Common myeloid progenitor, CD34-positive (primary cell): ENCODE measurements at places on chromosomes 12 and 14.
A peak's percentile ranks its signal among the peaks of the same experiment; 100 is the strongest.

- no peaks in the 10 kb centered on the region for H3K27me3 ChIP-seq
- no peak overlapping the region for H3K4me3 ChIP-seq
Observed at GRCh38 chr14:55813630-55814029, 233.6 kb downstream of the KTN1 start.

GRCh38 chr12:4270016-4270830 is 3.3 kb upstream of the CCND2 start:
- peak overlapping the region; percentile 88 for H3K4me3 ChIP-seq
- no peaks in the 10 kb centered on the region for H3K36me3 ChIP-seq
- no peak for DNase-seq
- H3K27me3 ChIP-seq, result no peaks in the 10 kb centered on the region
- H3K4me1 ChIP-seq, result peaks cover 47% of the 10 kb centered on the region

GRCh38 chr14:35400648-35401421 is 3.7 kb downstream of the NFKBIA start:
- H3K27me3 ChIP-seq, result no peaks in the 10 kb centered on the region
- peak overlapping the region; percentile 4 for H3K27ac ChIP-seq
- peak; percentile 50 for DNase-seq
- H3K4me1 ChIP-seq, result peaks cover 54% of the 10 kb centered on the region

- H3K36me3 ChIP-seq, result no peaks in the 10 kb centered on the region
- no peak overlapping the region for H3K4me3 ChIP-seq
- peaks cover 10% of the 10 kb centered on the region for H3K27me3 ChIP-seq
- DNase-seq, result no peak
- H3K4me1 ChIP-seq, result no peaks in the 10 kb centered on the region
Observed at GRCh38 chr14:99616832-99617800, 13.1 kb upstream of the CCDC85C start.

DNA sequence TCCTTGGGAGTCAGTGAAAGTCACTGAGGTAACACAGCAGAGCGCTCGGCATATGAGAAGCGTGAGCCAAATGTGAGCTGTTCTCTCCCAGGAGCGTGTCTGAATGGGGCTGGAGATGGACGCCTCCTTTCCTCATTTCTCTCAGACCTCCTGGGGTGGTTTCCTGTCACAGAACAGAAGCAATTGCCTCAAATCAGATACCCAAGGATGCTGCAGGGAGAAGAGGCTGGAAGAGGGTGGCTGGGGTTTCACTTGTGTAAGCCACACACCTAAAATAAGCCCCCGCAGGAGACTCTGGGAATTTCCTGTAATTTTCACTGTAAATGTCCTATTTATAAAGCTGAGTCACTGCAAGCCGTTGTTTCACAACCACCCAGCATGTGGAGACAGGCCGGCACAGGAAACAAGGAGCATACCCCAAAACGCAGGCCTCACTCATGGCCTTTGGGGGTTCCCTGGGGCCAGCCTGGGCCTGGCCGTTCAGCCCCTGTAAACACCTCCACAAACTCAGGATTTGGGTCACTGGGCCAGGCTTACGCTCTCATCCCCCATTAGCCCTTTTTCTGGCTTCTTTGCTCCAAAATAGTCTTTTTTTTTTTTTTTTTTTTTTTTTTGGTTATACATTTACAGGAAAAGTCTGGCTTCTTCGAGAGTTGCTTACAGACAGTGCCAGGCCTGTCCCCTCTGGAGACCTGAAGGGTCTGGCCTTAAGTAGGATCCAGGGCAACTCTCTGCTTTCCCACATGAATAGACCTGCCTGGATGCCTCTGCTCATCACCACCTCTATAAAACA is 55.3 kb downstream of the VCPKMT start:
- peak; percentile 94 for DNase-seq

- H3K4me3 ChIP-seq, result no peak overlapping the region
- no peaks in the 10 kb centered on the region for H3K4me1 ChIP-seq
- DNase-seq, result no peak
Observed at GRCh38 chr12:20722142-20722541, 27.0 kb downstream of the SLCO1C1 start.

GRCh38 chr12:115632308-115632707 is 645.2 kb downstream of the MED13L start:
- no peaks in the 10 kb centered on the region for H3K36me3 ChIP-seq
- no peak for DNase-seq
- H3K4me3 ChIP-seq, result no peak overlapping the region
- peaks cover 3% of the 10 kb centered on the region for H3K27me3 ChIP-seq
- no peak overlapping the region for H3K27ac ChIP-seq

GRCh38 chr14:60488175-60488574 is 2.3 kb upstream of the C14orf39 start:
- no peaks in the 10 kb centered on the region for H3K4me1 ChIP-seq
- no peak overlapping the region for H3K4me3 ChIP-seq
- H3K27ac ChIP-seq, result no peak overlapping the region
- H3K36me3 ChIP-seq, result no peaks in the 10 kb centered on the region
- DNase-seq, result no peak

DNA sequence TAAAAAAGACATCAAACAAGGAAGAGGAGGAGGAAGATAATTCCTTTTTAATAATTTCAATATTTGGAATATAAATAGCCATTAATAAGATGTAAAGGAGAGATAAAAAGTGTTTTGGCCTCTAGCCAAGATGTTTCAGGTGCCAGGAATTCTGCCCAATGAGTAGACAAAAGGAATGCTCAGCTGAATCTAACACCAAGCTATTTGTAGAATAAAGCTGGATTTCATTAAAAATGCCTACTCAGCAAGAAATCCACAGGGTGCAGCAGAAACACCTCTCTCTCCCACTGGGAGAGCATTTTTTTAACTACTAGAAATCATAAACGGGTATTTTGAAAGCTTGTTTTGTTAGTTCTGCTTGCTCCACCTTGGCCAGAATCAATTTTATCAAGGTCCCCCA is 4.1 kb upstream of the STAB2 start:
- no peak overlapping the region for H3K4me3 ChIP-seq
- H3K4me1 ChIP-seq, result no peaks in the 10 kb centered on the region
- H3K27me3 ChIP-seq, result peaks cover 27% of the 10 kb centered on the region
- DNase-seq, result no peak
- H3K27ac ChIP-seq, result no peak overlapping the region
- no peaks in the 10 kb centered on the region for H3K36me3 ChIP-seq

DNA sequence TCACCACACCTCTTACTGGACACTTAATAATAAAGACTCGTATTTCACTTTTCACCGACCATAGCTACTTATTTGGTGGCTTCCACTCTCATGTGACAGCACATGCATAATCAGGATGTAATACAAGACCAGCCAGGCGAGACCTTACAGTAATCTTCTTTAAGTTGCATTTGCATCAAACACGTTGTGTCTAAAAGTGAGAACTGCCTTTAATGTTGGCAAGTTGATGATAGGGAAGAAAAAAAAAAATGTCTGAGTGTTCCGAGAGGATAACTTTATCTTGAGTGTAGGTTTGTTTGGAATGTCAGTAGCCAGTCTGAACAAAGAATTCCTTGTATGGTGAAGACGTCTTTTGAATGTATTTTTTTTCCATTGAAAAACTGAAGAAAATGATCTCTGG is 440.4 kb downstream of the ADAMTS20 start:
- no peak overlapping the region for H3K27ac ChIP-seq
- H3K4me3 ChIP-seq, result no peak overlapping the region
- H3K27me3 ChIP-seq, result no peaks in the 10 kb centered on the region
- no peaks in the 10 kb centered on the region for H3K36me3 ChIP-seq
- no peak for DNase-seq

DNA sequence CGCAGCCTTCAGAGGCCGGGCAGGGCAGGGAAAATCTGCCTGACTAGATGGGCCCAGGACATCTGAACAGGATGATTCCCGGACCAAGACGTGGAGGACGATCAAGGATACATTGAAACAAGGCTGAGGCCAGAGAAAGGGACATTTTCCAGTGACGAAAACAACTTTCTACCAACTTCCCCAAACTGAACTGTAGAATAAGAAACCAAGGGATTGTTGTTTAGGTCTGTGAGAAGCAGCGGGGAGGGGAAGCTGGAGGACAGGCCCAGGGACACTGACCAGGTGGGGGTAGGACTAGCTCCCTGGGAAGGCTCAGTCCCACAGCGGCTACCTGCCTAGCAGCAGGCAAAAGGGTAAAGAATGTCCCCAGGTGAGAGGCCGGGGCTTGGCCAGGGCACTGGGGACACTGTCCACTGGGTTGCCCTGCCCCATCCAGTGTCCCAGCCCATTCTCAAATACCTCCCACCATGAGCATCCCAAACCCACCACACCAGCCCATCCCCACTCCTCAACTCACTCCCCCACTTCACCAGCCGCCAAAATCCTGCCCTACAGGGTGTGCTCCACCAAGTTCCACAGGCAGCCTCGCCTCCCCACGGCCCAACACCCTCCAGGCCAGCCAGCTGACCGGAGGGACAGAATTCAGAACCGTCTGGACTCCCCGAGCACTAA is 995 bp downstream of the TNFRSF1A start:
- peak overlapping the region; percentile 96 for H3K27ac ChIP-seq
- peaks cover 31% of the 10 kb centered on the region for H3K4me1 ChIP-seq
- H3K27me3 ChIP-seq, result no peaks in the 10 kb centered on the region
- H3K4me3 ChIP-seq, result peak overlapping the region; percentile 95
- DNase-seq, result peak; percentile 49

- peak overlapping the region; percentile 83 for H3K4me3 ChIP-seq
- peaks cover 12% of the 10 kb centered on the region for H3K4me1 ChIP-seq
- no peaks in the 10 kb centered on the region for H3K36me3 ChIP-seq
- H3K27me3 ChIP-seq, result no peaks in the 10 kb centered on the region
- H3K27ac ChIP-seq, result no peak overlapping the region
Observed at GRCh38 chr14:99605299-99605961, 1.4 kb upstream of the CCDC85C start.

DNA sequence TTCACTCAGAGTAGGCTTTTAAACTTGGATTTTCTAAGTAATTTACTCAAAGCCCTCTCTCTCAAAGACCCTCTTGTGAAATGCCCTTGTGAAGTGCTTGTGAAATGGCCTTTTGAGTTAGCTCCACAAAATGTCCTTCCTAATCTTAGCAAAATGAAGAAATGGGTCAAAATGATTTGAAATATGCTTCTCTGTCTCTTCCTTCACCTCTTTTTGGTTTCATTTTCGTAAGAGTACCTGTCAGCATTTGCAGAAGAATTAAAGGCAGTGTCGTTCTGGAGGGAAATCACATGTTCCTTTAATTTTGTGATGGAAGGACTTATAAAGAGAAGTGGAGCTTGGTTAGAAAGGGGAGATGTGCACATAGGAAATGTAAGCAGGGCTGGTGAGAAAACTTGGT is 93.7 kb downstream of the HMGA2 start:
- H3K27ac ChIP-seq, result peak overlapping the region; percentile 75
- H3K27me3 ChIP-seq, result no peaks in the 10 kb centered on the region
- H3K4me3 ChIP-seq, result no peak overlapping the region
- DNase-seq, result peak; percentile 85

- no peak overlapping the region for H3K4me3 ChIP-seq
- H3K27ac ChIP-seq, result peak overlapping the region; percentile 53
- no peak for DNase-seq
- H3K4me1 ChIP-seq, result no peaks in the 10 kb centered on the region
Observed at GRCh38 chr14:105912641-105913180, 386.3 kb downstream of the TMEM121 start.

DNA sequence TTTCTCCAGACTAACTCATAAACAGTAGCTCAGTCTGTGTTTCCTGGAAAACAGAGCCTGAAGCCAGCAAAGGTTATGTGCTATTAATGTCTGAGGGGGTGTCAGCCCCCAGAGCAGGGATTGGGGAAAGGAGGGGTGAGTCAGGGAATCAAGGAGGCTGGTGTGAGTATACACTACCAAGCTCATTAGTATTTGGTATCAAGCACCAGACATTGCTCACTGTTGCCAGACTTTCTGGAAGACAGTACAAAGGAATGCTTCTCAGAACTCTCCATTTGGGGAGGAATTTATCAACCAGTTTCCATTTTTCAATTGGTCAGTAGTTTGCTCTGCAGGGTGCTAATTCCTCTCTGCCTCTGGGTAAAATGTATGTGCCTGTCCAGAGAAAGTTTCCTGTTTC is 443.4 kb downstream of the GLT1D1 start:
- H3K27ac ChIP-seq, result no peak overlapping the region
- H3K36me3 ChIP-seq, result no peaks in the 10 kb centered on the region
- H3K4me3 ChIP-seq, result no peak overlapping the region
- H3K4me1 ChIP-seq, result no peaks in the 10 kb centered on the region
- H3K27me3 ChIP-seq, result no peaks in the 10 kb centered on the region

DNA sequence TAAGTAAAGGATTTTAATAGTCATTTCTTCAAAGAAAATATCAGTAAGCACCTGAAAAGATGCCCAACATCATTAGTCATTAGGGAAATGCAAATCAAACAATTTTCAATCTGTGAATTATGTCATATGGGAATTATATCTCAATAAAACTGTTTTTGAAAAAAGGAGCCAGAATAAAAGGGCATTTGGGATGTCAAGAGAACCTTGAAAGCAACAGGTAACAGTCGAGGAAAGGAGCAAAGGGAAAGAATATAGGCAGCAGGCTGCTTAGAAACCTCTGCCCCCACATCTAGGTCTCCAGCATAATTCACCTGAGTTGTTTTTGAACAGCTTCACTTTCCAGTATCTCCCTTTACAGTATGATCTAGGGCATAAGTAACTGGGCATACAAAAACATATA is 12.2 kb downstream of the RAD9B start:
- no peak overlapping the region for H3K4me3 ChIP-seq
- H3K36me3 ChIP-seq, result no peaks in the 10 kb centered on the region
- no peak overlapping the region for H3K27ac ChIP-seq
- H3K4me1 ChIP-seq, result no peaks in the 10 kb centered on the region
- DNase-seq, result no peak
- no peaks in the 10 kb centered on the region for H3K27me3 ChIP-seq

GRCh38 chr14:70886421-70887206 is 20.6 kb upstream of the PCNX1 start:
- no peaks in the 10 kb centered on the region for H3K27me3 ChIP-seq
- no peak overlapping the region for H3K27ac ChIP-seq
- peaks cover 79% of the 10 kb centered on the region for H3K4me1 ChIP-seq
- H3K36me3 ChIP-seq, result no peaks in the 10 kb centered on the region
- H3K4me3 ChIP-seq, result peak overlapping the region; percentile 38

DNA sequence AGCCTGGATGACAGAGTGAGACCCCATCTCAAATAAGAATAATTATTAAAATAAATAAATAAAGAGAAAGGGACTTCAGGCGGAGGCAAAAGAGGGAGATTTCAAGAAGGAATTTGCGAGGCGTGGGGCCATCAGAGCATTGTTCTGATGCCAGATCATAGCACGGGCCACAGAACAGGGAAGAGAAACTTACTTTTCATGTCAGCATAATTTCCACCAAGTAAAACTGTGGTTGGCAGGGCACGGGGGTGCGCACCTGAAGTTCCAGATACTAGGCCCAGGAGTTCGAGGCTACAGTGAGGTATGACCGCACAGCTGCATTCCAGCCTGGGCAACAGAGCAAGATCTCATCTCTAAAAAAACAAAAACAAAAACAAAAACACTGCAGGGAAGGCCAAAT is 11.0 kb upstream of the PLBD1 start:
- H3K36me3 ChIP-seq, result no peaks in the 10 kb centered on the region
- H3K27ac ChIP-seq, result no peak overlapping the region
- DNase-seq, result no peak
- H3K4me1 ChIP-seq, result no peaks in the 10 kb centered on the region
- no peak overlapping the region for H3K4me3 ChIP-seq
- H3K27me3 ChIP-seq, result peaks cover under 1% of the 10 kb centered on the region

DNA sequence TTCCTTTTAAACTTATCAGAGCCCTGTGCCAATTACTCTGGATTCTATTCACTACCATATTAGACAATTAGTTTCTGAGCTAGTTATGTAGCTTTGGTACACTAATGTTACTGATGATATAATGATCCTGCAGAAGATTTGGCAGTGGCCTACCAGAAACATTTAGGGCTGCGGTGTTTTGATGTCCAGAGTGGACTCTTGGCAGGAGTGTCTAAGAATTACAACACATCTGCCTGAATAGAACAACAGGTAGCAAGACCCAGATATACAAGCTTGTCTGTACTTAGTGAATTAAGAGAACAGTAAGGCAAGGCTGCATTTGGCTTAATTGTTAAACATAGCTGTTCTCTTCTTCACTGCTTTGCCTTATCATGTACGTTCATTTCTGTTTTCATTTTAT is 691.6 kb upstream of the FBXO33 start:
- H3K4me1 ChIP-seq, result no peaks in the 10 kb centered on the region
- no peaks in the 10 kb centered on the region for H3K27me3 ChIP-seq
- no peaks in the 10 kb centered on the region for H3K36me3 ChIP-seq
- H3K27ac ChIP-seq, result no peak overlapping the region
- no peak overlapping the region for H3K4me3 ChIP-seq
